ENCODE measurements at places on chromosomes 2 and 18.

- no peak for DNase-seq
Observed at GRCh38 chr2:232211743-232212686, 166.5 kb upstream of the ALPP start.

DNA sequence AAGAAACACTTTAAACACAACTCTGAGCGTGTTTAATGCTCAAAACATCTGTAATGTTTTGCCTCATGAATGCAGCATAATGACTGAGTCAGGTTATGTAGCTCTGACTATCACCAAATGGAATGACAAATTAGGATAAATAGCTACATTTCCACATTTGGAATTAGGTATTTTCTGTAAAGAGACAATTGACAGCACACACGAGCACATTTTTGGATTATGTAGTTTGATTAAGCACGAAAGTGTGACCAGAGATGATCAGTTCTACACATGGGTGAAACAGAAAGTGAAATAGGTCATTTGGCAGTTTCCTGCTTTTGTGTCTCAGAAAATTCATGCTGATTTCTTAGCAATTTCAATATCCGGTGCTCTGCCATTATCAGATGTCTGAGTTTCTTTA, 29.0 kb downstream of the LPIN1 start:
- DNase-seq: no peak

DNA sequence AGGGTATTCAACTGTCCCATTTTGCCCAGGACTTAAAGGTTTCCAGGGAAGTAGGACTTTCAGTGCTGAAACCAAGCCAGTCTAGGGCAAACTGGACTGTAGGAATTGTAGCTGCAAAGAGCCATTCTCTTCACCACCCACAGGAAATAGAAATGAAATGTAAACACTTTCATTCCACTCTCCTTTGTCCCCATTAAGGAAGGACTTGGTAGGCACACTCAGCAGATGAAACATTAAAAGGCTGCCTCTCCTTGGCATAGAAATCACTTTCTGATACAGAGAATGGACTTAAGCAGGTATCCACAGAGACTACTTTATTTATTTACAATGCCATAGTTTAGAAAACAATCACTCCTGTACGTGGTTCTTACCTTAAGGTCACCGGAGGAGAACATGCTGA, 102.9 kb upstream of the CCDC195 start:
- no peak for DNase-seq

- no peak for DNase-seq
Observed at GRCh38 chr2:33384599-33384961, 91.9 kb upstream of the RASGRP3 start.

GRCh38 chr2:109340381-109340780, 211.4 kb downstream of the SH3RF3 start:
- no peak for DNase-seq

DNA sequence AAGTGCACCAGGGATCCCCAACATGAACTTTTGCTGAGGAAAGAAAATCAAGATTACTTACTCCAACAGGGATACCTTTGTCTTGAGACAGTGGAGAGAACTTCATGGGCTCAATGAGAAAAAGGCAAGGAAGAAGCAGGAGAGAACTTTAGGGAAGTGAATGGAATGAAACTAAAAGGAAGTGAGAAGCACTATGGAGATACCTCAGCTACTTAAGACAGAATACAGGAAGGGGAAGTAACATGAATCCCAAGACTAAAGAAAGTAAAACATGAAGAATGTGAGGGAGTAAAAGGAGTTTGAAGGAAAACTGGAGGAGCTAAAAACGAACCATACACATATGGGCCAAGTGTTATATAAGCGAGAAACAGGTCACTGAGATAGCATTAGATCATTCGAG, 32.4 kb upstream of the ACTR3 start:
- DNase-seq: no peak

- no peak for DNase-seq
Observed at GRCh38 chr2:31563273-31563839, 17.4 kb downstream of the SRD5A2 start.

GRCh38 chr2:239311132-239312040, 89.4 kb downstream of the HDAC4 start:
- no peak for DNase-seq

DNA sequence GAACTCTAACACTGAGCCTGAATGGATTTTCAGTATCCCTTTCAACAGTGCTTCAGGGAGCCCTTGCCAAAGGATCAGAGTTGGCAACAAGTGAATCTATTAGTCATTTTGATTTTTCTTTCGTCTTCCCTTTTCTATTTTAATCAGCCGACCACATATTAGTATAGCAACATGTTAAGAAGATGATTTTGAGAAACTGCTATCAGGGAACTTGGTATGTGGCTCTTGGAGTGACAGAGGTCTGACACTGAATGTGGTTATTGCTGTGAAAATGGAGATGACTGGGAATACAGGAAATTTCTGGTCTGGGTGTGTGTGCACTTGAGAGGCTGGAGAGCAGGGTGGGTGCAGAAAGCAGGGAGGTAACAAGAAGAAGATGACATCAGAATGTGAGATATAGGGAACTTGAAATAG, 28.7 kb upstream of the IL1RL1 start:
- no peak for DNase-seq

GRCh38 chr18:22694954-22695353, 238.2 kb upstream of the RBBP8 start:
- DNase-seq: no peak
